Activated CD4-positive, alpha-beta T cell treated with anti-CD3 and anti-CD28 coated beads for 4 hours (primary cell): ENCODE measurements at places on chromosomes 12 and 14.

GRCh38 chr12:67595365-67595764 lies 53.2 kb upstream of the DYRK2 start:
- no peak for DNase-seq

GRCh38 chr14:30108975-30109700 lies 181.5 kb upstream of the PRKD1 start:
- DNase-seq, result no peak

DNA sequence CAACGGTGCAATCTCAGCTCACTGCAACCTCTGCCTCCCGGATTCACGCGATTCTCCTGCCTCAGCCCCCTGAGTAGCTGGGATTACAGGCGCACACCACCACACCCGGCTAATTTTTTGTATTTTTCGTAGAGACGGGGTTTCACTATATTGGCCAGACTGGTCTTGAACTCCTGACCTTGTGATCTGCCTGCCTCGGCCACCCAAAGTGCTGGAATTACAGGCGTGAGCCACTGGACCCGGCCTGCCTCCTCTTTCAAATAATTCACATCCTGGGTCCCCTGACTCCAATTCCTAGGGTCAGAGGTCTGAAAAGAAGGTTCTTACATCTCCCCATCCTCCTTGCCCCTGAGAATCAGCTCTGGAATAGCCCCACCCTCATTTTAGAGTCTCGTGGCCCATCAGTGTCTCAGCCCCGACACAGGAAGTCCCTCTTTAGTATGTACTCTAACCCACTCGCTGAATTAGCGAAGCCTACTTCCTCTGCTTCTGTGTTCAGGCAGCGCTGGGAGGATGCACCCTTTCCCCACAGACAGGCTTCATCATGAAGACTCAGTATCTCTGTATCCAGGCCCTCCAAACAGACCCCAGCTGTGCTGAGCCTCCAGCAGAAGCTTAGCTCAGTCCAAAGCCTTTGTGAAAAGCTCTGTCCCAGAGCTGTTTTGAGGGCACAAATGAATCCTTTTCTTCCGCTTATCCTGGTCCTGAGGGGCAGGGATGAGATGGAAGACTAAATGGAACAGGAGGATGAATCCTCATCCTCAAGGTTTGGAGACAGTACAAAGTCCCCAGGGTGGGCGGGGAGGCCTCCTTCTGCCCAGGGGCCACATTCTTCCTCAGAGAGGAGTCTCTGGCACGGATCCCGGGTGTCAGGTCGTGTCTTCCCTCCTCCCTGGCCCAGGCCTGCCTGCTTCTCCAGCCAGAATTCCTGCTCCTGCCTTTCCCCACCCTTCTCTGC lies 3.5 kb downstream of the LPAR5 start:
- DNase-seq, result peak; percentile 41

DNA sequence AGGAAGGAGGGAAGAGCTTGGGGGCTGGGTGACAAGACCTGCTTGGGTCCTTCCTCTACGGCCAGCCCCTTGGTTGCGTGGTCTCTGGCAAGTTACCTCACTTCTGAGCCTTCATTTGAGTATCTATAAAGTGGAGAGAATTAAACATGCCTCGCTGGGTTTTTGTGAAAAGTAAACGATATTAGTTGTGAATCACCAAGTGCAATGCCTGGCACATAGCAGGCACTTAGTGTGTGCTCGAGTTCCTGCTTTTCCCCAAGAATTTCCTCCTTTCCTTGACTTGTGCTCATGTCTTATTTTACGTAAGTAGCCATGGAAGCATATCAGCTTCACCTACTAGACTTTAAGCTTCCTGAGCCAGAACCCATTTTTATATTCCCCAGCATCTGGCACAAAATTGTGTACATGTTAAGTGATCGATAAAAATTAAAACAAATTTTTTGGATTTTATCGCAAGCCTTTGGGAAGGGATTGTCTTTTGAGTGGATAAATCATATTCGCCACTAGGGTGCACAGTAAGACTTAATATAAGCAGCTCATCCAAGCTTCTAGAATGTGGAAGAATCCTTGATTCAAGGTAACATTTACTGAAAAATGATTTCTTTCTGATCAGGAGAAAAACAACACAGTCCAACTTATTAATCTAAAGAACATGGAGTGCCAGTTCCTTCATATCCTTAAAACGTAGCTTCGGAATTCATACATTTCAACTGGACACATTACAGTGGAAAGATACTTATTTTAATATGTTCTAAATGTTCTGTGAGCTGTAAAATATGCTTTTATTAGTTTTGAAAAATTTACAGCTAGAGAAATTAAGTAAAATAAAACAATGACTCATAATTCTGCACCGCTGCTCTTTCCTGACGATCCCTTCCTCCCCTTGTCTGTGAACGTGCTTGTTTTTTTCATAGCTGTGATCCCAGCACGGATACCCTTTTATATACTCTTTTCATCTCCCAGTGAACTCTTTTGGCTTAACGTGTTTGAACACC lies 62.0 kb downstream of the SLC25A47 start:
- DNase-seq, result no peak

- no peak for DNase-seq
Measured at GRCh38 chr12:45355730-45356129, 139.8 kb downstream of the ANO6 start.

GRCh38 chr14:100126401-100126800 lies 33.0 kb downstream of the DEGS2 start:
- DNase-seq, result no peak

GRCh38 chr12:114294303-114294685 lies 111.7 kb downstream of the TBX5 start:
- no peak for DNase-seq

DNA sequence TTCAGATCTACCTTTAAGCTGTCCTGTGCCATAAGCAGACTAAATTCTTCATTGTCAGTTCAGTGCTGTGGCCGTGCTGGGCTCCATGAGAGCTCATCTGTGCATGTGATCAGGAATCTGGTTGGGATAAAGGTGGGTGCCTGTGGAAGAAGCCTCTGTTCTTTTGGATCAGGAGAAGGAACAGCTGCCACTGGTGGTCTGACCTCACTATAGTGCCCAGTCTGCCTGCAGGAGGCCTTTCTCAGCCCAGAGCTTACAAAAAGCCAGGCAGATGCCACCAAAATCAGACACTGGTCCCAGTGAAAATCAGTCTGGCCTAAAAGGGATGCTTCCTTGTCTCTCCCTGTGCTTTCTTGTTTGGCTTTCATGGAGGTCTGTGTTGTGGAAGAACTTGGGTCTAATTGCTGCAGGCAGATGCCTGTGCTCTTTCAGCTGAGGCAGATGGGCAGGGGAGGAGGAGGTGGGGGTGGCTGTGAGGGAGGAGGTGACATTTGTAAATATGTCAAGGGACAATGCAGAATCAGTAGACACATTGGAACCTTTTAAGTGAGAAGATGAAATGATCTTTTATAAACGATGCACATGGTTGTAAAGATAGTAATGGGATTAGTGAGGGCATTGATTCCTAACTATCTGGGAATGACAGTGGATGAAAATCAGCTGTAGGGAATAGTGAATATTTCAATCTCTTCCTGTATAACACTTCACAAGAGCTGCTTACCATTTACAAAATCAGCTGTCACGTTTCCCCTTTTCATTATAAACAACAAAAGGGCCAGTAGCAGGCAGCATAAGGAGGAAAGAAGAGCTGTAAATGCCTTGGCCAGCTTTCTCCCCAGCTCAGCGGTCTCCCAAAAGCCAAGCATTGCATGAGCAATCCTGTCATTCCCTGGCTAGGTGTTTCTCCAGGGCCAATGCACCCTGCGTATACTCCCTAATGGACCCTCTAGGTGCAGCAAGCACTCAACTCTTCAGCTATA lies 44.6 kb downstream of the CACNA2D4 start:
- no peak for DNase-seq

DNA sequence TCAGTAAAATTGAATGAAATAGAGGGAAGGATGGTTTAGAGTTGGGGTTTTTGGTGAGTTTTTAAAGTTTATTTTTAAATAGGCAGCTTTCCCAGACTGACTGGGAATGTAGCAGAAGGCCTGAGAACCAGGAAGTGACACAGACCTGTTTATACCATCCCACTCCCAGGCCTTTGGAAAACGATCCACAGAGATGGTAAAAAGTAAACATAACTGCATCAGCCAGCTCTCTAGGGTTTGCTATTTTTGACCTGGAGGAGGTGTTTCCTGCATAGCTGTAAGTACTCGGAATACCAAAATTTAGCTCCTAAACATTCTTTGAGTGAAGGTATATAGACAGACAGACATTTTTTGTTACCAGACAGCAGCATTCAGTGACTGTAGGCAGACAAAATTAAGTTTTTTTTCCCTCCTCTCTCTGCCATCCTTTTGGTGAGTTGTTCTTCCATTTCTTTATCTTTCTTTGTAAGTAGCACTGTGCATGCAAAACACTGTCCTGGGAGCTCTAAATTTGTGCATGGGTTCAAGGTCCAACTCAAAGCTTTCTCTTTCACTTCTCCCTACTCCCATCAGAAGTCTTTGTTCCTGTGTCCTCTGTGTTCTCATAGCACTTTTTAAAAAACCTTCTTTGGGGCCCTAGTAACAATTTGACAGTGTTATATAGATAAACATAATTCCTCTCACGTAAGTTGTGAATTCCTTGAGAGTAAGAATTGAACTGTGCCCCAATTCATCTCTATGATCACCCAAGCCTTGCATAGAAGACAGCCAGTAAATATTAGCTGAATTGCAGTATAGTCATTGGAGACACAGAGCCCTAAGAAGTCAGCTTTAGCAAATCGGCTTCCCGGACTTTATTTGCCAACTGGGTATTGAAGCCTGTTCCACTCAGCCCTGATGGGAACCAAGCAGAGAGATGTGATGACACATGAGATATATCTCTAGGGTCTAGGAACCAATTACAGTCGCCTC lies 37.4 kb downstream of the SUSD6 start:
- no peak for DNase-seq

- DNase-seq, result no peak
Measured at GRCh38 chr14:56745097-56745496, 65.2 kb downstream of the OTX2 start.

- no peak for DNase-seq
Measured at GRCh38 chr14:92383805-92384204, 60.8 kb downstream of the SLC24A4 start.

DNA sequence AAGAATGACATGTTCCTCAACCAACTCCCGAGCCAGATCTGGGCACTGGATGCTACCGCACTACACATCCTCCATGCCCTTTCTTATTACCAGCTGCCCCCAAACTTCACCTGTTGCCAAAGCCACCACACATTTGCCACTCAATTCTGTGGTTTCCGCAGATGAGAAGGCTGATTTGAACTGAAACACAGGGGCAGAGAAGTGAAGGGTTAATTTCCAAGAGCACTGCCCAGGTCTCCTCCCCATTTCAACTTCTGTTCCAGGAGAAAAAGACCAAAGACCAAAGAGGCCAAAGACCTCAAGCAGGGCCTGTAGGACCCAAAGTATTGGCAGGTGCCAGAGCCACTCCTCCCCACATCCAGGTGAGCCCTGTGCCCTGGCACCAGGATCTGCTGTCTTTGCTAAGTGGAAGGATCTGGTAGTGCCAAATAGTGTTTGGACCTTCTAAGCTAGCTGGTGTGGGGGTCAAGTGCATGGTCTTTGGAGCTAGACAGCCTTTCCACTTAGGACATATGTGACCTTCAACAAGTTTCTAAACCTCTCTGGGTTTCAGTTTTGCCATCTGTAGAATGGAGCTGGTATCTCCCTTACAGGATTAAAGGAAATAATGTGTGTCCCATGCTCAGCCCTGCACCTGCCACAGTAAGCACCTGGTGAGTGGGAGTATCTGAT lies 8.0 kb downstream of the DHRS1 start:
- DNase-seq, result no peak

DNA sequence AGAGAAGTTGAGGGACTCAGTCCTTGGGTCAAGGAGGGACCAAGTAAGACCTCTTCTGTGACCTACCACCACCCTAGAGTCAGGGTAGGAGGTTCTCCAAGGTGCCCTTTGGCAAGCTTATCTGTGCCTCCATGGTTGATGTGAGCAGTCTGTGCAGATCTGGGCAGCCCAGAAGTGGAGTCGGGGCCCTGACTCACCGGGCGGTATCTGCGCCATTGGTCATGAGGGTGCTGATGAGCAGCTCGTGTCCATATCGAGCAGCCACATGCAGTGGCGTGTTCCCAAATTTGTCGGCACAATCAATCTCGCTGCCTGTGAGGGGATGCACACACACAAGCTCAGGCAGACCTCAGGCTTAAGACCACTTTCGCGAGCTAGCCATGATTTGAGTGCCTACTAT lies 5.1 kb downstream of the ANKRD52 start:
- DNase-seq, result no peak

GRCh38 chr12:93518725-93519124 lies 51.4 kb downstream of the MRPL42 start:
- DNase-seq, result no peak

DNA sequence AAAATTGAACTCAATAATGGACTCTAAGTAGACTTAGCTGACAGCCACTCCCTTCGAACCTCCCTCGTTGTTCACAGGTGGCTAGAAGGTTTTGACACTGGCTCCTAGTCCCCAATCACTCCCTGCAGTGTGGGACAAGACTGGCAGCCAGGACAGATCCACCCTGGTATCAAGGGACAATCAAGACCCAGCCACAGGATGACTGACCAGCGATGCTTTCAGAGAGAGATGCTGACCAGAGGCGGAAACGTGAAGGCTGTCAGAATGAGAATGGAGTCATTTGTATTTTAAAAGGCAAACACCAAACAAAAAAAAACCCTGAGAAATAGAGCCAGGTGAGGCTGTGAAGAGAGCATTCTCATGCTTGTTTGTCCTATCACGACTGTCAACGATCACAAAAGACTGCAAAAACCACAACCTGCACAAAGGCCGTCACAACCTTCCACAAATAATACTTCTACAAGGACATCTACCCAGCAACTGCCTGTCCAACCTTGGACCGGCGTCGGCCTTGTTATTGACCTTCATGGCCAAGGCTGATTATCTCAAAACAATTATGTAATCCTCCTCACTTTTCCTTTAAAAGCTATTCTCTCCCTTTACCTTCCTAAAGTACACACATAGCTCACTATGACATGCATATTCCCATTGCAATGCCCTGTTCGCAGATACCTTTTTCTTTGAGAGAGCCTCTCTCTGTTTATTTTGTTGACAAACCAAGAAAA lies 13.2 kb downstream of the EIF5 start:
- DNase-seq, result no peak

DNA sequence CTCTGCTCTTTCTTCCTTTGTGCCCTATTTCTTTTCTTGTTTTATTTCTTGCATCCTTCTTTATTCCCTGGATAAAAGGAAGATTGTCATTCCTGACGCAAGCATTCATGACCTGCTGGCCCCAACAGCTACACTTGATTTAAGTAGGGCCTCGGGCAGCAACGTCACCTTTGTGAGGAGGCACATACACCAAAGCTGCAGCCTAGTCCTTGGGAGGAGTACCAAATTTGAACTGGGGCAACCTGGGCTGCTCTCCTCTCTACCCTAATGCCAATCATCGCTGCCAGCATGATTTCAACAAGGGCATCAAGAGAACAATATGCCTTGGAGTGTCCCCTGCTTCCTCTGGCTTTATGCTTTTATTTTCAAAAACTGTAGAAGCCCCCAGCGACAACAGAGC lies 76.4 kb downstream of the C12orf50 start:
- DNase-seq, result no peak
